ENCODE measurements at places on chromosomes 2 and 18. TPM values are rescaled to one million over a fixed set of nuclear protein-coding genes. Genes with fewer than 3 reads are reported as not detected.
A peak's percentile ranks its signal among the peaks of the same experiment; 100 is the strongest.

GRCh38 chr2:13067508-13067907, 350.8 kb downstream of the TRIB2 start:
- no peaks in the 10 kb centered on the region for H3K27me3 ChIP-seq
- no peak for DNase-seq
- H3K36me3 ChIP-seq: no peaks in the 10 kb centered on the region
- H3K4me1 ChIP-seq: no peaks in the 10 kb centered on the region
- H3K4me3 ChIP-seq: no peak overlapping the region
- no peak overlapping the region for H3K27ac ChIP-seq

GRCh38 chr2:3563521-3563976, 5.4 kb upstream of the RNASEH1 start:
- H3K36me3 ChIP-seq: peaks cover 3% of the 10 kb centered on the region
- H3K27ac ChIP-seq: no peak overlapping the region
- H3K4me3 ChIP-seq: no peak overlapping the region
- DNase-seq: no peak
- H3K27me3 ChIP-seq: no peaks in the 10 kb centered on the region

- H3K36me3 ChIP-seq: no peaks in the 10 kb centered on the region
- no peak overlapping the region for H3K4me3 ChIP-seq
- DNase-seq: no peak
- no peaks in the 10 kb centered on the region for H3K27me3 ChIP-seq
- no peaks in the 10 kb centered on the region for H3K4me1 ChIP-seq
- no peak overlapping the region for H3K27ac ChIP-seq
These were observed 63.8 kb upstream of the GALNT3 start for GRCh38 chr2:165857876-165858275.

- no peak overlapping the region for H3K27ac ChIP-seq
- DNase-seq: no peak
- H3K36me3 ChIP-seq: no peaks in the 10 kb centered on the region
- H3K4me1 ChIP-seq: peaks cover 2% of the 10 kb centered on the region
These were observed 73.1 kb upstream of the TNP1 start for GRCh38 chr2:216932863-216933548.

DNA sequence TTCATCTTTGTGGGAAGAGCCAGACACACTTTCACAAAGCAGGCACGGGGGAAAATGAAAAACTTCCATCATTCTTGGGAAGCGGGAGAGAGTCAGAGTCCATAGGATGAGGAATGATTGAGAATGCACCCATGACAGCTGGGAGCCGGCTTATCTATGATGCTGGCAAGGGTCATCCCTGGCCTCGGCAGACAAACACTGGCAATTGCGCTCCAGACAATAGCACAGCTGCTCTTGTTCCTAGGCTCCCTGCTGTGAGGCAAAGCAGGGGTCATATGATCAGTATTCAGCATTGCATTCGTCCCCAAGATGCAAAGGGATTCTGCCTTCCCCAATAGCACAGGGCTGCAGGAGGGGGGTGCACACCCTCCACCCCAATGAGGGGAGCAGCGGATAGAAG, 33.0 kb downstream of the CYRIA start:
- H3K4me3 ChIP-seq: no peak overlapping the region
- DNase-seq: no peak
- peak overlapping the region; percentile 45 for H3K27ac ChIP-seq
- no peaks in the 10 kb centered on the region for H3K4me1 ChIP-seq
- H3K36me3 ChIP-seq: no peaks in the 10 kb centered on the region
- no peaks in the 10 kb centered on the region for H3K27me3 ChIP-seq

GRCh38 chr18:8601277-8602032, 7.8 kb upstream of the RAB12 start:
- H3K27ac ChIP-seq: no peak overlapping the region
- no peaks in the 10 kb centered on the region for H3K4me1 ChIP-seq
- H3K36me3 ChIP-seq: no peaks in the 10 kb centered on the region
- H3K4me3 ChIP-seq: no peak overlapping the region
- no peak for DNase-seq

DNA sequence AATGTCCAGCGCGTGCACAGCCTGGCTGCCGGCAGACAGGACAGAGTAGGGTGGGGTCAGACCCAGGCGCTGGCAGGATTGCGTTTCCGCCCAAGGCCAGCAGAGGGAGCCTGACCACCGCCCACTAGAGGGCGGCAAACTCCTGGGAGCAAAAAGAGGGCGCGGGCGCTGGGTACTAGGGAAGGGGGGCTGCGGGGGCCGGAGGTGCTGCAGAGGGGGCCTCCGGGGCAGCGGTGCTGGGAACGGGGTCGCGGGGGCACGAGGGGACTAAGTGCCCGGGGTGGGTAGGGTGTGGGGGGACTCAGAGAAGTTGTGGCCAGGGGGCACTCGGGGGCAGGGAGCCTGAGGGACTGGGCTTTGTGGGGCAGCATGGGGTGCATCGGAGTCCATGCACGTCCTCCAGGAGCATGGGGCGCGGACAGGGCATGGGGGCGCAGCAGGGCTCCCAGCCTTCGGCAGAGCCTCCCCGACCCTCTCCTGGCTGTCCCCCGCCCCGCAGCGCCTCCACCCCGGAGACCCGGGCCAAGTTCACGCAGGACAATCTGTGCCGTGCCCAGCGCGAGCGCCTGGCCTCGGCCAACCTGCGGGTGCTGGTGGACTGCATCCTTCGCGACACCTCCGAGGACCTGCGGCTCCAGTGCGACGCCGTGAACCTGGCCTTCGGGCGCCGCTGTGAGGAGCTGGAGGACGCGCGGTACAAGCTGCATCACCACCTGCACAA, 3.2 kb downstream of the TEKT4 start:
- peaks cover 22% of the 10 kb centered on the region for H3K27me3 ChIP-seq
- H3K4me1 ChIP-seq: no peaks in the 10 kb centered on the region
- DNase-seq: peak; percentile 89
- H3K27ac ChIP-seq: no peak overlapping the region

GRCh38 chr2:132374961-132375360, 41.6 kb upstream of the GPR39 start:
- H3K4me3 ChIP-seq: no peak overlapping the region
- H3K4me1 ChIP-seq: no peaks in the 10 kb centered on the region
- no peaks in the 10 kb centered on the region for H3K27me3 ChIP-seq
- no peak for DNase-seq

DNA sequence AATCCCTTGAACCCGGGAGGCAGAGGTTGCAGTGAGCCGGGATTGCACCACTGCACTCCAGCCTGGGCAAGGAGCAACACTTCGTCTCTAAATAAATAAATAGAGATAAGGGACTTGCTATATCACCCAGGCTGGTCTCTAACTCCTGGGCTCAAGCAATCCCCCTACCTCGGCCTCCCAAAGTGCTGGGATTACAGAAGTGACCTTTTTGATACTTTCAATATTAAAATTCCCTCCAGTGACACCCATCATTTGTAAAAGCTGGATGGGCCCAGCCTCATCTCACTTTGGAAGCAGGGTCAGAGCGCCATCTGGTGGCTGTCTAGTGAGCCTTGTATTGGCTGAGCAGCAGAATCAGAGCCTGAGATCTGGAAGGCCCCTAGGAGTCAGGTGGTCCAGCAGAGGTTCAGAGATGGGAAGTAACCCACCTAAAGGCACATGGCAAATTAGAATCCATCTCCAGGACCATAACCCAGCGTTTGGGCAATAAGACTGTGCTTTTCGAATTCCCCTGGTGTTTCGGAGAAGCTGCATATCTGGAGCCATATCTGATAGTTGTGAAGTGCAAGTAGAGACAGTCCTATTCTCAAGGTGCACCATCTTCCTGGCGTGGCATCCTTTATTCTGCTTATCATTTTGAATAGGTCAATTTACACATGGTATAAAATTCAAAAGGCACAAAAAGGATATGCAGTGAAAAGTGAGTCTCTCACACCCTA, 18.3 kb upstream of the SLC35F6 start:
- H3K4me3 ChIP-seq: no peak overlapping the region
- H3K27ac ChIP-seq: no peak overlapping the region
- DNase-seq: peak; percentile 96
- H3K4me1 ChIP-seq: no peaks in the 10 kb centered on the region
- H3K36me3 ChIP-seq: no peaks in the 10 kb centered on the region

- H3K27me3 ChIP-seq: no peaks in the 10 kb centered on the region
- no peaks in the 10 kb centered on the region for H3K36me3 ChIP-seq
- H3K4me3 ChIP-seq: no peak overlapping the region
These were observed 5.0 kb downstream of the FKBP7 start for GRCh38 chr2:178473373-178473772.

GRCh38 chr2:120656273-120656950, 79.3 kb upstream of the GLI2 start:
- no peak overlapping the region for H3K4me3 ChIP-seq
- H3K27me3 ChIP-seq: no peaks in the 10 kb centered on the region
- peak; percentile 17 for DNase-seq

Gene PTPRN
- 1.1 TPM for total RNA-seq

Gene D2HGDH
- total RNA-seq: 25.1 TPM

Gene MRO
- total RNA-seq: 0.35 TPM

Gene OSBPL6
- total RNA-seq: 3.6 TPM

Gene RNF125
- 19.3 TPM for total RNA-seq
